ENCODE measurements at places on chromosomes 2 and 18. TPM values are rescaled to one million over a fixed set of nuclear protein-coding genes. Genes with fewer than 3 reads are reported as not detected.
A peak's percentile ranks its signal among the peaks of the same experiment; 100 is the strongest.

STK17B gene
- 10.8 TPM for total RNA-seq

DNA sequence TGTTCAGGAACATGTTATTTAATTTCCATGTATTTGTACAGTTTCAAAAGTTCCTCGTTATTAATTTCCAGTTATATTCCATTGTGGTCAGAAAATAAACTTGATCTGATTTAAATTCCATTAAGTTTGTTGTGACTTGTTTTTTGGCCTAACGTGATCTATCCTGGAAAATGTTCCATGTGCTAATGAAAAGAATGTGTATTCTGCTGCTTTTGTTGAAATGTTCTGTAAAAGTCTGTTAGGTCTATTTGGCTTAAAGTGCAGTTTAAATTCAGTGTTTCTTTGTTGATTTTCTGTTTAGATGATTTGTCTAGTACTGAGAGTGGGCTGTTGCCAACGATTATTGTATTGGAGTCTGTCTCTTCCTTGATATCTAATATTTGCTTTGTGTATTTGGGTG is 148.0 kb downstream of the UBR3 start:
- no peak overlapping the region for H3K27ac ChIP-seq
- H3K36me3 ChIP-seq: no peaks in the 10 kb centered on the region
- H3K4me3 ChIP-seq: no peak overlapping the region
- DNase-seq: no peak
- H3K4me1 ChIP-seq: no peaks in the 10 kb centered on the region
- no peaks in the 10 kb centered on the region for H3K27me3 ChIP-seq

GRCh38 chr18:50590593-50590992 is 30.7 kb downstream of the MAPK4 start:
- no peaks in the 10 kb centered on the region for H3K36me3 ChIP-seq
- DNase-seq: no peak
- no peak overlapping the region for H3K4me3 ChIP-seq
- no peak overlapping the region for H3K27ac ChIP-seq

- peak within 1 kb of the TSS; percentile 75 for H3K27ac ChIP-seq
- H3K27me3 ChIP-seq: no peaks in the 10 kb centered on the region
- no peak for DNase-seq
- H3K36me3 ChIP-seq: peaks cover 25% of the 10 kb centered on the region
- H3K4me1 ChIP-seq: peaks cover 63% of the 10 kb centered on the region
- H3K4me3 ChIP-seq: peak within 1 kb of the TSS; percentile 76
These were observed at the start of gene MCFD2 for GRCh38 chr2:46915281-46915810. Gene MCFD2, minus strand, starts transcription at chr2:46915806. Its CDS starts 6,635 bp downstream, at chr2:46909171.

DNA sequence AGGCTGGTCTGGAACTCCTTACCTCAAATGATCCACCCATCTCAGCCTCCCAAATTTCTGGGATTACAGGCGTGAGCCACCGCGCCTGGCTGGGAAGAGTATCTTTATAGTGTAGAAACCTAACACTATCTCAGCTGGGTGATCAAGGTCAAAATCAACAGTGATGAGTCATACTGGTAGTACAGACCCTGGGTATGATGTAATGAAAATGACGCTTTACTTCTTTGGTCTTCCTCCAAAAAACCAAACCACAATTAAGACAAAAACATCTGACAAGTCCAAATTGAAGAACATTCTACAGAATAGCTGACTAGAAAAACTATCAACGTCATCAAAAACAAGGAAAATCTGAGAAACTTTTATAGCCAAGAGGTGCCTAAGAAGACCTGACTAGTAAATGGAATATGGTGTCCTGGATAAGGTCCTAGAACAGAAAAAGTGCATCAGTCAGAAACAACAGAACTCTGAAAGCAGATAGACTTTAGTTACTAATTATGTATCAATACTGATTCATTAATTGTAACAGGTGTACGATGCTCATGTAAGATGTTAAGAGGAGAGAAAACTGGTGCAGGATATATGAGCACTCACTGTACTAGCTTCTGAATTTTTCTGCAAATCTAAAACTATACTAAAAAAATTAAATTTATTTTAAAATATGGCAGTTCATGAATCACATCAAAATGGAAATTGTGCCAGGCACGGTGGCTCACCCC is 25.4 kb downstream of the PDCL3 start:
- H3K27me3 ChIP-seq: no peaks in the 10 kb centered on the region
- H3K4me1 ChIP-seq: peaks cover 8% of the 10 kb centered on the region
- no peak overlapping the region for H3K4me3 ChIP-seq
- no peak overlapping the region for H3K27ac ChIP-seq

GRCh38 chr18:7165846-7166393 is 48.3 kb upstream of the LAMA1 start:
- DNase-seq: no peak
- H3K4me1 ChIP-seq: no peaks in the 10 kb centered on the region
- no peaks in the 10 kb centered on the region for H3K36me3 ChIP-seq
- H3K27me3 ChIP-seq: peaks cover 77% of the 10 kb centered on the region

DNA sequence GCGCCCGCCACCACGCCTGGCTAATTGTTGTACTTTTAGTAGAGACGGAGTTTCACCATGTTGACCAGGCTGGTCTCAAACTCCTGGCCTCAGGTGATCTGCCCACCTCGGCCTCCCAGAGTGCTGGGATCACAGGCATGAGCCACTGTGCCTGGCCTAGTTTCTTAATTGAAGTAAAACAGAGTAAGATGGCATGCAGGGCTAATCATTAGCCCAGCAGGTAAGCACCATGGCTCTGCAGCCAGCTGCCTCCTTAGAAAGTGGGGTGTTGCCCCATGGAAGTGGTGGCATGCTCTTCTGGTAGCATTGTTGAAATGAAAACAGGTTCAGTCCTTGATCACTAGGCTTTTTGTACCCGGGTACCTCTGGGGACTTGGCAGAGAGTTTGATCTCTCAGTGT is 12.4 kb downstream of the ATG4B start:
- H3K36me3 ChIP-seq: peaks cover 12% of the 10 kb centered on the region
- no peaks in the 10 kb centered on the region for H3K27me3 ChIP-seq
- H3K27ac ChIP-seq: no peak overlapping the region
- no peak overlapping the region for H3K4me3 ChIP-seq
- no peak for DNase-seq

SIGLEC15 gene
- 1.0 TPM for total RNA-seq

DNA sequence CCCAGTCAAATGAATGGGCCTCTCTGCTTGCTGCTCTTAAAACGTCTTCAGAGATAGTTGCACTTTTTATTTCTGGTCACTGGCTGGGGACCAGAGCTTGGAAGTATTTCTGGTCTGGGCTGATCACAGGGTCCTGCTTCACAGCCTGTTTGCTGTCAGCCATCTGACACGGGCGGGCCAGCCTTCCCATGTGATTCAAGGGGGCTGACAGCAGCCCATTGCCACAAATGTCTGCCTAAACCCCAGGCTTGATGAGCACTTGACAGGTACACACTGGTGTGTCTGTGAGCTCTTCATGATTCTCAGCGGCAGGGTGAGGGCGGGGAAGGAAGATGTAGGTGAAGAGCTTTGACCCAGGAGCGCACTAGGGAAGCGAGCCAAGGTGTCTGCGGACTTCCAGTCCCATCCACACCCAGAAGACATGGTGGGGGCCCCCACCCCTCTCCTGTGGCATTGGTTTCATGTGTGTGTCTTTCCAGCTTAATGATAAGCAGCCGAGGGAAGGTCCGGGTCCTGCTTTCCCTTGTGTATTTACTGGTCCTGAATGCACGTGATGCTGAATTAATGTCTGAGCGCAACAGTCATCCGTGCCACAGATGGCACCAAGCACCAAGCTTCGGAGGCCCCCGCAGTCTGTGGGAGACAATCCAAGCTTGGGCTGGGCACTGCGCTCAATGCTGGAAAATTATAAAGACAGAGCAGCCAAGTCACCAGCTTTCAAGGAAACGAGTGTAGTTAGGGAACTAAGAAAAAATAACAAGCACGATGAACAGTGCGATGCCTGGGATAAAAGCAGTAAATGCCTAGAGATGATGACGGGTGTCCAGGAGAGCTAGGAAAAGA is 73.3 kb downstream of the SH3BP4 start:
- H3K4me3 ChIP-seq: no peak overlapping the region
- no peaks in the 10 kb centered on the region for H3K36me3 ChIP-seq
- peak overlapping the region; percentile 98 for H3K27ac ChIP-seq
- no peak for DNase-seq
- H3K4me1 ChIP-seq: peaks cover 97% of the 10 kb centered on the region
- no peaks in the 10 kb centered on the region for H3K27me3 ChIP-seq

DNA sequence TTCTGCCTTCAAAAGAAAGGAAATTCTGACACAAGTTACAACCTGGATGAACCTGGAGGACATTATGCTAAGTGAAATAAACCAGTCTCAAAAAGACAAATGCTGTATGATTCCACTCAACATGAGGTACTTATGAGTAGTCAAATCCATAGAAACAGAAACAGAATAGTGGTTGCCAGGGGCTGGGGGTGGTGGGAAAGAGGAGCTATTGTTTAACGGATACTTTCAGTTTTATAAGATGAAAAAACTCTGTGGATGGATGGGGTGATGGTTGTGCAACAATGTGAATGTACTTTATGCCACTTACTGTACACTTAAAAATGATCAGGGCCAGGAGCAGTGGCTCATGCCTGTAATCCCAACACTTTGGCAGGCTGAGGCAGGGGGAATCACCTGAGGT is 15.4 kb downstream of the SLC35F5 start:
- H3K4me1 ChIP-seq: no peaks in the 10 kb centered on the region
- H3K4me3 ChIP-seq: no peak overlapping the region
- no peaks in the 10 kb centered on the region for H3K27me3 ChIP-seq

PTPRM gene
- total RNA-seq: 32.5 TPM

MCEE gene
- total RNA-seq: 15.8 TPM

REG1A gene
- total RNA-seq: not detected

MROH2A gene
- total RNA-seq: 2.9 TPM

GRCh38 chr2:234571620-234572407 is 74.9 kb upstream of the ARL4C start:
- H3K4me3 ChIP-seq: no peak overlapping the region
- no peaks in the 10 kb centered on the region for H3K36me3 ChIP-seq
- no peaks in the 10 kb centered on the region for H3K4me1 ChIP-seq
- no peak overlapping the region for H3K27ac ChIP-seq

ATP6V1B1 gene
- 13.9 TPM for total RNA-seq

DNA sequence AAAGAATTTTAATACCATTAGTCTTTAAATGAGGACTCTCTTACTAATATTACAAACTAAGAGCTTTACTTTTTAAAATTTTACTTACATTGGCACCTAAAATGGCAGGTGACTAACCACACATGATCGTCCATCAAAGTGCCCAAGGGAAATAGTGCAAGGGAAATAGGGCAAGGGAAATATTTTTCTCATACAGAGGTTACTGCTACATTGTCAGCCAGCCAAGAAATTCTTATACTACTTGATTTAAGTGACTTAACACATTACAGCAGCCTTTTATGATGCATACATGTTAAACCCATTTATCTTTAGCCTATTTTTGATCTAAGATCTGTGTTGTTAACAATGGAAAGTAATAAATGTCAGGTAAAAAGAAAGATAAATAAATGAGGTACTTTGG is 587.2 kb upstream of the PKDCC start:
- H3K27ac ChIP-seq: no peak overlapping the region
- no peaks in the 10 kb centered on the region for H3K27me3 ChIP-seq
- no peak overlapping the region for H3K4me3 ChIP-seq
- no peaks in the 10 kb centered on the region for H3K4me1 ChIP-seq
- DNase-seq: no peak

PROKR1 gene
- total RNA-seq: not detected

- H3K4me1 ChIP-seq: no peaks in the 10 kb centered on the region
- no peaks in the 10 kb centered on the region for H3K27me3 ChIP-seq
- DNase-seq: no peak
- H3K36me3 ChIP-seq: no peaks in the 10 kb centered on the region
- no peak overlapping the region for H3K4me3 ChIP-seq
These were observed 136.0 kb downstream of the PLCL1 start for GRCh38 chr2:197940382-197940781.

DNA sequence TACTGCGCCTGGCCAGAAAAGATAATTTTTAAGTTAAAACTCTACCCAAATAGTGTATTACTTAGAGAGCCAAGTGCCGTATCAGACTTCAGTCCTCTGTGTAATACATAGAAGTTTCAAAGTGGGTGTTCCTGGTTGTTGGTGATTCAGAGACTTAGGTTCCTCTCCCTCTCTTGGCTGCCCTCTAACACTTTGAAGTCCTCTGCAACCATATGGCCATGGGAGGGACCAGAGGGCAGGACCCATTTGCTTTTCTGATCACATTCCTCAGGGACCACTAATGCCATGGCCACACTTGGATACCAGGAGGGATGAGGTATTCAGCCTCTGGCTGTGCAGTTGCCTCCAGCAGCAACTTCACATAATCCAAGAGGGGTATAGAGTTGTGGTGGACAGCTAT is 131.5 kb downstream of the CAPN13 start:
- DNase-seq: peak; percentile 32
- no peak overlapping the region for H3K4me3 ChIP-seq
- no peaks in the 10 kb centered on the region for H3K4me1 ChIP-seq
- H3K36me3 ChIP-seq: no peaks in the 10 kb centered on the region
- H3K27me3 ChIP-seq: no peaks in the 10 kb centered on the region

DNA sequence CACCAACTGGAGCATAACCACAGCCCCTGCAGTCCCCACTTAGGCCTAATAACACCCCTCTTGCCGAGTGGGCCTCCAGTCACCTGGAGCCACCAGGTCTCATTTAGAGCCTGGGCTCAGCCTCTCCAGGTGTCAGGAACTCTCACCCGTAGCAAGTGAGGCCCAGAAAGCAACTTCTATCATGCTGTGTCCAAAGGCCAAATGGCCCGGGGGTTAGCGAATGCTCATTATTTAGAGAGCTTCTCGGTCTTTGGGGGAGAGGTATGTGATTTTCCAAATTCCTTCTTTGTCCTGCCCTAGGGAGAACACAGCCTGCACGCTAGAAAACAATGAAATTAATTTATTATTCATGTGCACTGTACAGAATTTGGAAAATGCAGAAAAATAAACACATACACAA is 109.9 kb upstream of the PTPRM start:
- DNase-seq: no peak
- no peak overlapping the region for H3K4me3 ChIP-seq
- no peak overlapping the region for H3K27ac ChIP-seq
- no peaks in the 10 kb centered on the region for H3K36me3 ChIP-seq
